Activated CD4-positive, alpha-beta memory T cell treated with anti-CD3 and anti-CD28 coated beads, Interleukin-2, amount 10 ng/mL, durations not matched to agents 7 days and 5 days (primary cell): ENCODE measurements at places on chromosomes 12 and 14. TPM values are rescaled to one million over a fixed set of nuclear protein-coding genes. Genes with fewer than 3 reads are reported as not detected.
A peak's percentile ranks its signal among the peaks of the same experiment; 100 is the strongest.

- no peak for DNase-seq
These were observed 1.9 kb downstream of the ARHGDIB start for GRCh38 chr12:14959463-14959862.

RASAL1 gene
- 0.35 TPM for total RNA-seq

DNA sequence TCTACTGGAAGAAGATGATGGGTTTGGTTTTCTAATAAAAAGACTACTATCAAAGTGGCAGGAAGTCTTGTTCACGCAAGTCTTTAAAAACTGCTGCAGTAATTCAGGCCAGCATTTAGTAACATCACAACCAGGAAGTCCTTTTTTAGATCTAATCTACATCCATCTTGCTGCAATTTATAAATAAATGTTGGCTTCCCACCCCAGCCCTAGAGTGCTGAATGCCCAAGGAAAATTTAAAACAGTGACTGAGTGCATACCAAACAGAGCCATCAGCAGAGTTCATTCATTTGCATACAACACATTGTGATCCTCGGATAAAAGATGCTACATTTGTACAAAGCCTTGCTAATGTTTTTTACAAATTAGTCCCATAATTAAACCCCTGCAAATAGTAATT, 72.1 kb downstream of the PHLDA1 start:
- no peak for DNase-seq

GRCh38 chr14:45083617-45083975, 320 bp upstream of the PRPF39 start:
- no peak for DNase-seq

- DNase-seq, result no peak
These were observed at the start of gene GALNT8 for GRCh38 chr12:4719821-4720636. Gene GALNT8 (plus strand): TSS chr12:4720400. CDS start chr12:4720678, 278 bp downstream.

KLRD1 gene
- 0.65 TPM for total RNA-seq

GRCh38 chr14:76710056-76711010, 50.9 kb upstream of the VASH1 start:
- DNase-seq, result no peak

DNA sequence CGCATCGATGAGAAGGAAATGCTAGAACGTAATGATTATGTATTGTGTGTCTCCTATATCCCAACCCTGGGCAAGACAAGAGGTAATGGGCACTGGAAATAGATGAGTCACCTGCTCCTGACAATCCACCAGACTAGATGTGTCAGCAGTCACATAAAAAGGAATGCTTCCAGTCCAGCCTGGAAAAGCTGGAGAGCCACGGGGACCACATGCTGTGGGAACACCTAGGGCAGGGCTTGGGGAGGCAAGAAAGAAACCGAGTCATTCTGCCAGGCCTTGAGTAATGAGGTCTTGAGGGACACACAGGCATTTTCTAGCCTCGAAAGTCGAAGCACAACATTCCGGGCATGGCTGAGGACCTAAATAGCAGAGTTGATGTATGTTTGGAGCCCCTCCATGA, 716.7 kb upstream of the TMEM132C start:
- no peak for DNase-seq

DNA sequence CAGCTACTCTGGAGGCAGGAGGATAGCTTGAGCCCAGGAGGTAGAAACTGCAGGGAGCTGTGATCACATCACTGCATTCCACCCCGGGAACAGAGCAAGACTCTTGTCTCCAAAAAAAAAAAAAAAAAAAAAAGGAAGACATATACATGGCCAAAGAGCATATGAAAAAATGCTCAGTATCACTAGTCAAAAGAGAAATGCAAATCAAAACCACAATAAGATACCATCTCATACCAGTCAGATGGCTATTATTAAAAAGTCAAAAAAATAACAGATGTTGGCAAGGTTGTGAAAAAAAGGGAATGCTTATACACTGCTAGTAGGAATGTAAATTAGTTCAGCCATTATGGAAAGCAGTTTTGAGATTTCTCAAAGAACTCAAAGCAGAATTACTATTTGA, 174.8 kb upstream of the ATF7IP start:
- no peak for DNase-seq

AKAP6 gene
- 1.4 TPM for total RNA-seq

- DNase-seq, result no peak
These were observed 124.5 kb downstream of the SLC8A3 start for GRCh38 chr14:70064136-70064865.

- DNase-seq, result no peak
These were observed 16.0 kb downstream of the OLR1 start for GRCh38 chr12:10155966-10156365.

- DNase-seq, result no peak
These were observed 2.3 kb upstream of the OR6C70 start for GRCh38 chr12:55472264-55472663.

GRCh38 chr14:29652571-29652970, 275.1 kb downstream of the PRKD1 start:
- DNase-seq, result no peak

GRCh38 chr14:73944432-73945158, 5.3 kb downstream of the FAM161B start:
- DNase-seq, result no peak

ANO2 gene
- not detected for total RNA-seq

ZC2HC1C gene
- total RNA-seq, result 2.4 TPM

DNA sequence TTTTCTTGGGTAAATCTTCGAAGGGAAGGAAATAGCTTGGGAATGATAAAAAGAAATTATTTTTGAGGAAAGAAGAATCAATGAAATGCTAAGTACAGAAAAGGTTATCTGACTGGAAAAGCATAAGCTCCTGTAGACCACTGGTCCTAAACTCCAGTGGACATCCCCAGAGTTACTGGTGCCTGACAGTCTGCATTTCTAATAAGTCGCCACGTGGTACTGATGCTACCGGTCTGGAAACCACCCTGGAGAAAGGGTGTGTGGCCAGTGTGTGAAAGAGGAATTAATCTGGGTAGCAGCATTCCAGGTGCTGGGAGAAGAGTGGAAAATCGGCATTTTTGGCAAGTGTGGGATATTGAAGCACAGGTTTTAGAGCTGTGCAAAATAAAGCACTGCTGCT, 73.3 kb downstream of the FBXW8 start:
- no peak for DNase-seq

ACSM4 gene
- total RNA-seq, result not detected

GRCh38 chr12:120061575-120062214, 54.9 kb downstream of the RAB35 start:
- DNase-seq, result no peak

DNA sequence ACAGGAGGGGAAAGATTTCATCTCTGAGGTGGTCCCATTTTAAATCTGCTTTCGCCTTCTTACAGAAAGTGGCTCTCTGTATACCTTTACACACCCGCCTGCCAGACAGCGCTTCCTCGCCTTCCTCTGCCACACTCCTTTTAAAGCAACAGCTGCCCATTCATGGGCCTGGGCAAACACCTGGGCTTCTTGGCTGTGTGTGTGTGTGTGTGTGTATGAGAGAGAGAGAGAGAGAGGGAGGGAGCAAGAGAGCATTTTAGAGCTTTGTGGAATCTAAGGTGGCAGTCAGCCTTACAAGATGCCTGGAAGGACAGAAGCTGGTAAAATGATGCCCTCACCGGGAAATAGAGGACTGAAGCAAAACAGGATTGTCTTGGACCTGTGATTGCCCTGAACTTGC, 20.0 kb downstream of the PTHLH start:
- DNase-seq, result no peak

MYH6 gene
- 0.08 TPM for total RNA-seq

LRRC43 gene
- total RNA-seq, result 0.38 TPM

OVCH1 gene
- not detected for total RNA-seq

- no peak for DNase-seq
These were observed 2.6 kb downstream of the YLPM1 start for GRCh38 chr14:74765721-74766120.

AHNAK2 gene
- not detected for total RNA-seq

- no peak for DNase-seq
These were observed 26.6 kb downstream of the GPRC5D start for GRCh38 chr12:12925388-12925787.

GRCh38 chr12:119712721-119713120, 44.8 kb downstream of the PRKAB1 start:
- DNase-seq, result no peak

GRCh38 chr12:94262228-94263010, 114.0 kb downstream of the PLXNC1 start:
- peak; percentile 66 for DNase-seq

MMAB gene
- 38.0 TPM for total RNA-seq

FGF23 gene
- total RNA-seq, result not detected

DNA sequence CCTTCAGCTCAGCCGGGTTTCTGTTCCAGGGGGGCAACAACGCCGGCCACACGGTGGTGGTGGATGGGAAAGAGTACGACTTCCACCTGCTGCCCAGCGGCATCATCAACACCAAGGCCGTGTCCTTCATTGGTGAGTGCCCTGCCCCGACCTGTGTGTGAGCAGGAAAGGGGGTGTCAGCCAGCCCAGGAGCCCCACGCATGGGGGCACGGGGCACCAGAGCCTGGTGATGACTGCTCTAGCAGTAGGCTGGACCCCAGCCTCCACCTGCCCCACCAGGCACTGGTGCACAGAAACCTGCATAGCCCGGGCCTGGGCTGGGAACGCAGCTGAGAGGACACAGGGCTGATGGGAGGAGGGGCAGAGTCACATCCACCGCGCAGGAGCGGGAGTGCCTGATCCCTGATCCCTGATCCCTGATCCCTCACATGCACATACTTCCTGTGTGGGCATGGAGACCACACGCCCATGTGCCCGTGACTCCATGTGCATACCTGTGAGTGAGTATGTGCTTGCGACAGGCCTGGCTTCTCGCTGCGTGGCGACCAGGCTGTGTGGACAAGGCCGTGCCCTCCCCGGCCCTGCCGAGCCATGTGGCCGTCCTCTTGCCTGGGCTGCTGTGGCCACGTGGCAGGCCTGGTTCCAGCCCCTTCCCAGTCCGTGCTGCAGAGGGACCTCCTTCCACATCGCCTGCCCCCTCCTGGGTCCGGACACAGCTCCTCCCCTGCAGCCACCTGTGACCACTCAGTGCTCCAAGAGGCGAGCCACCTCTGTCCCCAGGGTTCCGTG, 11.2 kb downstream of the ADSS1 start:
- no peak for DNase-seq

HOXC13 gene
- not detected for total RNA-seq

- peak; percentile 44 for DNase-seq
These were observed 606 bp downstream of the EP400 start for GRCh38 chr12:131950182-131950913.

NTS gene
- not detected for total RNA-seq

DNA sequence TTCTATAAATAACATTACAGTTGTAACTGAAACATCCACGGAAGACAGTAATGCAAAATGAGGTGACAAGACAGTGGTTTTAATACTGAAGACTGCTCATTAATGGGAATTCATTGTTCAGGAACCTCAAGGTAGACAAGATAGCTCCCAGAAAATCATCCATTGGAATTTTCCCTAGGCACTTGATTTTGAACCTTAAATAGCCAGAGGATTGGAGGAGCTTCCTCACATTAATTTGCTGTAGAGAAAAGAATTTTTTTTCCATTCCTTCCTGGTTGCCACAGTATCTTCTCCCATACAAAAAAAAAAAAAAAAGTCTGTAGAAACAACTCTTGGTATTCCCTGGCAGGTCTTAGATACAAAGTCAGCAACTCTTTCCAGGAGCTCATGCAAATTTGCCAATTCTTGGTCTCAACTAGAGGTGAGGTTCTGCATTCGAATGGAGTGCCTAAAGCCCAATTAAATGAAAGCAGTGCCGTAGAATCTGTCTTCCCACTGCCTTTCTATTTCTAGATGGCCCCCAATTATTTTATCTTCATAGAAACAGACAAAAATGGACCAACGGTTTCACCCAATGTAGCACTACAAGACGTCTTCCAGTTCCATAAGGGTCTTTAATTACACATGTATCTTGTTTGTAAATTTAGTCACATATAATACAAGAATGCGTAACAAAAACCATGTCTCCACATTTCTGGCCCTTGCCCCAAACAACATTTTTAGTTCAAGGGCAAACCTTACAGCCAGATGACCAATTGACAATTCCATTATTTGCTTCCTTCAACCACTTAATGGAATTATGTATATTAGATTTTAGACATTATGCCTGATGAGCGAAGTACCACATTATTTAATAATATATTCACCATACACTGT, 13.5 kb downstream of the SLC38A2 start:
- no peak for DNase-seq

C12orf75 gene
- total RNA-seq, result 288 TPM

- no peak for DNase-seq
These were observed 102.3 kb upstream of the BCAT1 start for GRCh38 chr12:25051171-25051570.

OTOGL gene
- total RNA-seq, result not detected

- DNase-seq, result no peak
These were observed 306.1 kb upstream of the RTL1 start for GRCh38 chr14:101209594-101209993.

DNA sequence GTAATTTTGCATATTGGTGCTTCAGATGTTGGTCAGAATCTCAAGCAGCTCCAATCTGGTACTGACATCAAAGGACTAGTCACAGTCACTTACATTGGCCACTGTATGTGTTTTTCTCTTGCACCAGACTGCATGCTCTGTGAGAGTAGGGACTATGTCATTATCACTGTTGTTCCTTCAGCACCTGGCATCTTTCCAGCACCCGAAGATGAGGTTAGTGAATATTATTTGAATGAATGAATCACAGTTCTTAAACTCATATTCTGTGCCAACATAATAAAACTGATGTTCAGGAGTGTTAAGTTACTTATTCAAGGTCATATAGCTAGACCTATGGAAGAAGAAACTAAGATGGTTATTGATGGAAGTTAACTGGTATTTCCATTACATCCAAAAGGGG, 204.5 kb upstream of the TBX3 start:
- no peak for DNase-seq

AVPR1A gene
- total RNA-seq, result not detected

PPP4R4 gene
- 4.9 TPM for total RNA-seq

TMEM121 gene
- total RNA-seq, result 9.6 TPM

GRCh38 chr12:20264608-20265114, 103.7 kb upstream of the PDE3A start:
- DNase-seq, result no peak

- peak; percentile 35 for DNase-seq
These were observed 756 bp downstream of the TULP3 start for GRCh38 chr12:2891240-2892053.

CCDC38 gene
- not detected for total RNA-seq

WDR89 gene
- total RNA-seq, result 20.1 TPM

UNC119B gene
- 23.6 TPM for total RNA-seq

DNA sequence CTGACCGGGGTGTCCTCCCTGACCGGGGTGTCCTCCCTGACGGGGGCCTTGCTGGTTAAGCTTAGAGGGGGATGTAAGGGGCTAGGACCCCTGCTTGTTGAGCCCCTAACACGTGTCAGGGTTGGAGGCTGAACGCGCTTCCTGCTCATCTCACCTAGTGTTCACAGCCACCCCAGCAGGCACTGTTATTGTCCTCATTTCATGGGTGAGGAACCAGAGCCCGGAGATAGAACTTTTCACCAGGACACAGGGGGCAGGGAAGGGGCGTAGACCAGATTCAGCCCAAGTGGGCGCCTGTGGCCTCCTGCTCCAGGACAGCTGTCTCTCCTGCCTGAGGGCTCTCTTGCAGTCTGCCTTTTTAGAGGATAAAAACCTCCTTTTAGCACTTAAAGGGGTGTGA, 236.3 kb downstream of the GLT1D1 start:
- DNase-seq, result no peak
